ENCODE measurements at places on chromosomes 2 and 18.

DNA sequence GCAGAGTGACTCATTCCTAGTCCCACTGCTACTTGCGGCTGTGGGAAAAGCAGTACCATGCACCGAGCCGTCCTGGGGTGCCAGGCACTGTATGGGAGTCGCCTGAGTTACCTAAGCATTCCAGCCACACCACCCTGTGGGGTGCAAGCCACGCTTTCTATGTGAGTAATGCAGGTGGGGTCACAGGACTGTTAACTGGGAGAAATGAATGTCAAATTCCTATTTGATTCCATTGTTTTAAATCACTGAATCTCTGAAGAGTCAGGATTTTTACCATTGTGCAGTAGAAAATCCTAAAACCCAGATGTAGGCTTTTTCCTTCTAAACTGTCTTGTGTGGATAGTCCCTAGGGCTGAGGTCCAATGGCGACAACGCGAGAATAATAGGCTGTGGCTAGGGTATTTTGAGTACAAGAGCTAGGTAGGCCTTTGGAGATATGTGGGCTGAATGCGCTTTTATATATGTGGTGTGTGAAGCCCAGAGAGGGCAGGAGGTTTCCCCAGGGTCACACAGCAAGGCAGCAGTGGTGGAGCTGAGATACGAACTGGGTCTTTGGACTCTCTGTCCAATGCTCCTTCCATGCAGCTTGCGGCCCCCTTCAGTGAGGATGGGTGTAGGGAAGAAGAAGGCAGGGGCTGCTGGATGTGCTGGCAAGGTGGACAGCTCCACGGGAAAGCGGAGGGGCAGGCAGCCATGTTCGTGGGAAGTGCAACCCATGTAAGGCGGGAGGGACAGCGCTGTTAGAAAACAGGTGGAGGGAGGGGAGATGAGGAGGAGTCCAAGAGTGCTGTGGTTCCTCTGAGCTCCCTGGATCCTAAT is 83.2 kb downstream of the DDX1 start:
- no peak for DNase-seq

- no peak for DNase-seq
Observed at GRCh38 chr2:181140414-181140813, 160.0 kb downstream of the UBE2E3 start.

- DNase-seq: no peak
Observed at GRCh38 chr2:165757906-165758675, 36.0 kb downstream of the GALNT3 start.

DNA sequence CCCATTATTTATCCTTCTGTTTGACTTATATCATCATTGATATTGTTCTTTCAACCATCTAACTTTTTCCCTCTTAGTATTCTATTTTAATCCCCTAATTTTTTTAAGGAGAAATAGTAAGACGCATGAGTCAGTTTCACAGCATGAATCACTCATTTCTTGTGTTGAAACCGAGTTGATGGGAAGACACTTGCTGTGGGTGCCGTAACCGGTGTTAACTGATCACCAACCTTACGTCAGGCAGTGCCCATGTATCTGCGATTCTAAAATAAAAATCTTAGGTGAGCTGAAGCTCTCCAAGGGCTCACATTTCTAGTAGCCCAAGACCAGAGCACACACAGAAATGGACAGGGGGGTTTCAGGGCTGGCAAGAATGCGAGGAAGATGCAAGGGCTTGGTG is 348.1 kb downstream of the GALR1 start:
- DNase-seq: no peak

- DNase-seq: no peak
Observed at GRCh38 chr2:98188351-98189046, 101.5 kb downstream of the VWA3B start.

DNA sequence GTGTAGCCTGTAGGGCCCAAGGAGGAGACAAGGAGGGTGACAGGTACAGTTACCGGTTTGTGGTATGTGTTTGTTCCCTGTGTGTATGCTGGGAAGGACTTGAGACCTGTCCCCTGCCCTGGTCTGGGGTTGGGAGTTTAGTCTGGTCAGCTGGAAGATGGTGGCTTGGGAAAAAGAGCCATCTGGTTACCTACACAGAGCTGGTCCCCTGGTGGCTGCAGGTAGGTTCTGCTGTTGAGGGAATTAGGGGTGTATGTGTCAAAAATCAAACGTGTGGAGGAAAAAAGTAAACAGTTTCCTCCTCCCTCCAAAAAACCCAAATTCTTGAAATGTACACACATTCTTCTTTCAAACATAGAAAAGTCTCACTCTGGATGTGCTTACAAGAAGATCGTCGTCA is 24.3 kb downstream of the PTMA start:
- no peak for DNase-seq

- no peak for DNase-seq
Observed at GRCh38 chr2:182593394-182593975, 122.6 kb upstream of the DNAJC10 start.

GRCh38 chr18:9020221-9020620 is 82.3 kb upstream of the NDUFV2 start:
- no peak for DNase-seq

GRCh38 chr2:66899648-66900047 is 464.7 kb downstream of the MEIS1 start:
- no peak for DNase-seq

DNA sequence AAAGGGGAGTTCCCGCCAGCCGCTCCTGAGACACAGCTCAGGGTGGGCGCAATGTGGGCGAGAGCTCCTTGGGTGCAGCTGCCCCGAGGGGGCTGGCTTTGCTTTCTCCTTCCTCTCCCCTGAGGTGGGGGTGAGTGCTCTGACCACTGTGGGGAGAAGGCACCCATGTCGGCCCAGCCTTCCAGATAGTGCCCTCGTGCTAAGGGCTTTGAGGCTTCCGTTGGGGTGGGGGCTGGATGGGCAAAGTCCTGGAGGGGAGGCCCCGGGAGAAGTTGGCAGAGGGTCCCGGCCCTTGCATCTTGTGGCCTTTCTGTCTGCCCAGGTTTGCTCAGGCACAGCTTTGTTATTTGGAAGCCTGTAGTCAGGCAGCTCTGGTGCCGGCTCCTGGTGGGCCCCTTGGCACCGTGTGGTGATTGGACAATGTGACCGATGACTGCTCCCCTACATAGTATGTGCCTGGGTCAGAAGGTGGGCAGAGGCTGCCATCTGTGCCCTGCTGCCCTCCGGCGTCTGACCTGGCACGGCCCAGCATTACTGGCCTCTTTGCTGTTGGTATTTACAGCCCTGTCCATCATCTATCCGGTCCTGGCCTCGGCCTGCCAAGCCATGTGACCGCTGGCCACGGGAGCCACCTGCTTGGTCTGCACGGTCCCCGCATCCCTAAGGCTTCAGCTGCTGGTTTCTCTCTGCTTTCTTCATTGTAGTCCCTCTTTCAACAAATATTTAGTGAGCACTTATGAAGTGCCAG is 50.8 kb downstream of the TWIST2 start:
- no peak for DNase-seq

- no peak for DNase-seq
Observed at GRCh38 chr2:185255566-185255965, 483.0 kb upstream of the FSIP2 start.

DNA sequence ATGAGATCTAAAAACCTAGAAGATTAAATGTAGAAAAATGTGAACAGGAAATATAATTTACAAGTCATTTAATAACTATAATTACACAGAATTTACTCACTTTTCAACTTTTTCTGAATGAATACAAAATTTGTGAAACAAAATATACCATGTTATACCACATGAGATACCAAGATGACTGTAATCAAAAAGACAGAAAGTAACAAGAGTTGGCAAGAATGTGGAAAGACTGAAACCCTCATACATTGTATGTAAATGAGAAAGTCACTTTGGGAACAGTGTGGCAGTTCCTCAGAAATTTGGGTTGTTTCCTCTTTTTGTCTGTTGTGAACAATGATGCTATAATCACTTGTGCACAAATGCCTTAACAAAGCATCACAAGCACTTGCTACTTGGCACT is 145.4 kb upstream of the ZNF804A start:
- DNase-seq: no peak

- no peak for DNase-seq
Observed at GRCh38 chr18:28045176-28045810, 131.6 kb downstream of the CDH2 start.

DNA sequence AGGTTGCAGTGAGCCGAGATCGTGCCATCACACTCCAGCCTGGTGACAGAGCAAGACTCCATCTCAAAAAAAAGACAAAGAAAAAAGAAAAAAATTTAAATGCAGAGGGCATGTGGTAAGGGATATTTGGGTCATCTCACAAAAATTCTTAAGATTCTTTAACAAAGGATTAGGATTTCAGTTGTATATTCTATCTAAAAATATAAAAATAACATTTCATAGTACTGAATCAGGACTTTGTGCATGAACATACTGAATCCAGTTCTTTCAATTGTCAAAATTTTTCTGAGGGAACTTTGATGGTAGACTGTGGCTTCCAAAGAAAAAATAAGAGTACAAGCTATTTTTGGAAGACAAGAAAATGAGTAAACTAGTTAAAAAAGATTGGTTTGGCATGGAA is 6.5 kb upstream of the PPP3R1 start:
- no peak for DNase-seq

GRCh38 chr2:75456825-75457224 is 103.9 kb downstream of the EVA1A start:
- DNase-seq: no peak

- no peak for DNase-seq
Observed at GRCh38 chr2:236163471-236164200, 4.5 kb downstream of the GBX2 start.

DNA sequence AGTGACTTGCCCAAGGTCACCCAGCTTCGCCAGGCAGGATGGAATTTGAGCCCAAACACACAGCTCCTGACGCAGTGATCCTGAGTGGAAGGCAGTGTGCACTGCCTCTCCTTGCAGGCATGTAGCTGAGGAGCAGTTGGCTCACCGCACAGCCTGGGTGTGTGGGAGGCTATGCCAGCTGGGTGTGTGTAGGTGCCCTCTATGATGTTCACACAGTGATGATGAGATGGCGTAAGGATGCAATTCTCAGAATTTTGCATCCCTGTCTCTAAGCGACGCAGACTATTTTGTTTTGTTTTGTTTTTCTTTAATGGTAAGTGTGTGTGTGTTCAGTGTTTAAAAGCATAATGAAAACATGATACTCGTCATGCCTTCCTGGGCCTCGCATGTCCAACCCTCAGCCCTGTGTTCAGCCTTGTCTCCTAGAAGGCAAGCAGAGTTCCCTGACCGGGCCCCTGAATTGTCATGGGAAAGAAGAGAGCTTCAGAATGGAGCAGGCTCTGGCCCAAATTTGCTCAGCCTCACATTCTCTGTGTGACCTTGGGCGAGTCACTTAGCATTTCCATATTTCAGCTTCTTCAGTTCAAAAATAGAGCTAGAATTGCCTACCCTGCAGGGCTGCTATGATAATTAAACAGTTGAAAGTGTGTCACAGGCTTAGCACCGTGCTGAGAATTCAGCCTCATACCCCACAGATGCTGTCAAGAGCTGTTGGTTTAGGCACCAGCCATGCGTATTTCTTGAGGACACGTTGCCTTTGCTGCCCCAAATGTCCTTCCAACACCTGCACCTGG is 603.6 kb upstream of the RAB6C start:
- no peak for DNase-seq

DNA sequence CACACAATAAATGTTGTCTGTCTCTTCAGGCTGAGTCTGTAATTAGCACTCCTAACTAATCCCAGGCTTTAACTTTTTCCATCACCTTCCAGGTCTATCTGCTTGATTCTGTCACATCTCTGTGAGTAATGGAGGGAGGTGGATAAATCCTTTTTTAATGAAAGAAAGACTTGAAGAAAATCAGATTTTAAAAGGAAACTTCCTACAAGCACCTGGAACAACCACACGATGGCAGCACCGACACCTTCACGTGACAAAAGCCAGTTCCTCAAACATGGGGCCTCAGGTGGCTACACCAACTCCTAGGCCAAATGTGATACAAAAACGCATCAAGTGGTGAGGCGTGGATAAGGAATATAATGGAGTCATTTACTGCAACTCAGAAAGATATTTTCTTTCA is 41.8 kb downstream of the TGFBRAP1 start:
- no peak for DNase-seq

DNA sequence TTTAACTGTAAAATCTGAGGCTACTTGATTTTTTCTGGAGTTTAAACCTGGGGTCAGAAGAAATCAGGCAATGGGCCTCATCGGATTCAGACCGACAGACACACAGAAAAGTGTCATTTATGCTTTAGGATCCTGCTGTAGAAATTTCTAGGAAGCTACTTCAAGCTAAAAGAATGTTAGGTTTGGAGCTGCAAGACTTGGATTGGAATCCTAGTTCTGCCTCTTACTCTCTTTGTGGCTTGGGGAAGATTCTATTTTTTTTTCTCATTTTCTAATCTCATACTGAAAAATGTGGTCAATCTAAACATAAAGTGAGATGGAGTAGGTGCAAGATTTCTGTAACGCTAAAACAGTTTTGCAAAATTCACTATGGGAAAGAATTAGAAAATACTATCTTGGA is 48.8 kb upstream of the KCNE4 start:
- no peak for DNase-seq

DNA sequence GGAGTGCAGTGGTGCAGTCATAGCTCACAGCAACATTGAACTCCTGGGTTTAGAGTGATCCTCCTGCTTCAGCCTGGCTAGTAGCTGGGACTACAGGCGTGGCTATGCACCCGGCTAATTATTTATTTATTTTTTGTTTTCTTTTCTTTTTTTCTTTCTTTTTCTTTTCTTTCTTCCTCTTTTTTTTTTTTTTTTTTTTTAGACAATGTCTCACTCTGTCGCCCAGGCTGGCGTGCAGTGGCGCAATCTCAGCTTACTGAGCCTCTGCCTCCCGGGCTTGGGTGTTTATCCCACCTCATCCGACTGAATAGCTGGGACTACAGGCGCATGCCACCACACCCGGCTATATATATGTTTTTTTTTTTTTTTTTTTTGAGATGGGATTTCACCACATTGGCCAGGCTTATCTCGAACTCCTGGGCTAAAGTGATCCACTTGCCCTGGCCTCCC is 1.4 kb upstream of the ANXA4 start:
- no peak for DNase-seq

GRCh38 chr2:195711478-195711877 is 54.5 kb downstream of the SLC39A10 start:
- DNase-seq: no peak

GRCh38 chr2:174615871-174616436 is 18.4 kb upstream of the WIPF1 start:
- no peak for DNase-seq

DNA sequence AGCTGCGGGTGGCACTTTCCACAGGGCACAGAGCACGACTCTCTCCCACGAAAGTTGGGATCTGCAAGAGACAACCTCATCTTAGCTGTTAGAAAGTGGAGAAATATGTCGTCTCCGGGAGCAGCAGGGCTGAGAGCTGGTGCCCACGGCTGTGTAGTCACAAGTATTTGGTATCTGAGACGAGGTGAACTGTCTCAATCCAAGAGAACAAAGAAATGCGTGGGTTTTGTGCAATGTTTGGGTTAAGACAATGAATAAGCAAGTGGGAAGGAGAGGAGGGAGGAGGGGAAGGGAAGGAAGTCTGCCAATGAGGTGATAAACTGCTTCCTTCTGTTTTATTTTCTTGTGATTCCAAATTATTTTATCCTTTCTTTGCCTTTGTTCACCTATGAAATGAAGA is 18.0 kb downstream of the DYTN start:
- DNase-seq: no peak

GRCh38 chr2:36123995-36124394 is 231.6 kb upstream of the CRIM1 start:
- DNase-seq: no peak

GRCh38 chr2:212314680-212315079 is 223.9 kb downstream of the ERBB4 start:
- no peak for DNase-seq

All from left forelimb (tissue), 1 donor.